Suppressor macrophage (primary cell): ENCODE measurements at places on chromosomes 1 and 21.

- DNase-seq, result no peak
Measured at GRCh38 chr21:44427241-44428120, 27.8 kb upstream of the LRRC3 start.

DNA sequence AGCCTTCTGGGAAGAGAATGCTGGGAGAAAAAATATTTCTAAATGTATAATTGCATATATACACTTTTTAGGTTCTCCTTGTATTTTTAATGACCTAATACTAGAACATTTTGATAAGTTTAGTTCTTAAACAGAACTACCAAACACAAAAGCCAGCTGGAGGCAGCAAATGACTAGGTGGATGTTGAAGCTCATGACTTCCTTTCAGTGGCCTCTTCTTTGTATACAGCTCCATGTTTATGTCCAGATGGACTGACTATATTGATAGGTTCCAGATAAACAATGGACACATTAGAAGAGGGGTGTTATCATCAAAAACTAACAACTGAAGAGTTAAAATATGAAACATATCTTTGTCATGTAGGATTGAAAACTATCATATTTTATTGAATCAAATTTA, 52.5 kb downstream of the LRRC8D start:
- no peak for DNase-seq

DNA sequence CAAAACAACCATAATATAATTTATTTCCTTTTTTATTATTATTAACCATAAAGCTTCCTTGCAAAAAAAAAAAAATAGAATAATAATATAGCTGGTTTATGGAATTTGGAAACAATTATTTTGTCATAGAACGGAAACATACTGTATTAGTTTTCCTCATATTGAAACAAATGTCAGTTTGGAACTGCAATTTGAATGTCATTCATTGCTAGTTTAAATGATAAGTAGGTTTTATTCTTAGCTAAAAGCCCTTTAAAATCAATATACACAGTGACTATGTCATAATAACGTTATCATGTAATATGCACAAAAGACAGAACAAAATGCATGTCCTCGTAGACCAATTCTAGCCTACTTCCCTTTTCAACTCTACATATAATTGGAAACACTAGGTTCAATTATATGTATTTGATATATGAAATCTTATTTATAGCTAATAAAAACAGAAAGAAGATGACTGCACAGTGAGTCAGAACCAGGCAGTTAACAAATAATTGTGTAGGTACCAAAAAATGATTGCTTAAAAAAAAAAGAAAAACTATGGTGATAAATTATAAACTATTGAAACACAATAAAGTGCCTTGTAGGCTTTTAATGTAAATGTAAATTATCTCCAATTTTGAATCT, 85.2 kb upstream of the EXO1 start:
- no peak for DNase-seq

- DNase-seq, result no peak
Measured at GRCh38 chr1:39076127-39076798, 50.1 kb downstream of the NDUFS5 start.

DNA sequence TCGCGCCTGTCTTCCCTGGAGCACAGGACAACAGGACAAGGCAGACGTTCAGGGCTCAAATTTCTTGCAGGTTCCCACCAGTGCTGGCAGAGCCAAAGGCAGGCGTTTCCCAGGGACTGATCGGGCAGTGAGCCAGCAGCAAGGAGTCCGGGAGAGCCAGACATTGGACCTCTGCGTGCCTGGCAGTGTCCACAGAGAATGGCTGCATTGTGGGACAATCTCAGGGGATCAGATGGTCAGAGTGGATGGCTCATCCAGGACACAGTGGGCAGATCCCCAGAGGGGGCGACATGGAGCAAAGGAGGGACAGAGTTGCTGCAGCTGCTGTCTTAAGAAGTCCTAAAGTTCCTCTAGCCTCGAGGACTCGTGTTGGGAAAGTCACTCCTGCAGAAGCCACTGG, 4.6 kb downstream of the TMEM63A start:
- DNase-seq, result peak; percentile 81

DNA sequence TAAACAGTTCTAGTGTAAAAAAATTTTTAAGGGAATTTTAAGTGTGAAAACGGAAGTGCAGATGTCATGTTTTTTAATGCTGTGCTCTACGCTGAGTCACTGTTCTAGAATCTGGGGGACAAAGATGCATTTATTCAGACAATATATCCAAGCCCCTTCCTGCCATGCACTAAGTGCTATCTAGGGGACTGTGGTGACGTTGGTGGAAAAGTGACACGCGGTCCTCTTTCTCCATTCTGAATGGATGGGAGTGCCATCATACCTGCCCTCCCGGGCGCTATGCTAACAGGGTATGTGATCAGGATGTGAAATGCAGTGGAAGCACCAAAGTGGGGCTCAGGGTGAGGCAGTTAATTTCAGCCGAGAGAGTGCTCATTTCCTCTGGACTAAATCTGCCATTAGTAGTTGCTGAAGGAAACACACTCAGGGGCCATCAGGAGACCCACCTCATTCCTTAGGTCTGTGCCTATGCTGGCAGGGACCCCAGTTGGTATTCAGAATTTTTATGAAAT, 6.6 kb downstream of the C1orf226 start:
- DNase-seq, result no peak

DNA sequence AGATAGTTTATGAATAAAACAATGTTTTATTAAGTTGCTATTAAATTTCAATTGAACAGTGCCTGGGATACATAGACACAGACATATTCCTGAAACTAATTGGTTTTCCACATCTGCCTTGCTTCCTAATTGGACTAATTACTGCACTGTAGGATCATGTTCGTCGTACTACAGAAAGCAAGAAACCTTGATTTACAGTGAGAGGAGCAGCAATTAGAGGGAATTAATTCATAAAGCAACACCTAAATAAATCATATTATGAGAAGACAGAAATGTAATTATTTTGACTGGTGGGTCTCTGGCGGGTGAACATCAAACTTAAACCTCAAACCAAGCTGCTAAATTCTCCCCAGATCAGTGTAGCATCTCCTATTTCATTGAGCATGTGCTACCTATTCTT, 124.6 kb upstream of the CAMK1G start:
- no peak for DNase-seq

DNA sequence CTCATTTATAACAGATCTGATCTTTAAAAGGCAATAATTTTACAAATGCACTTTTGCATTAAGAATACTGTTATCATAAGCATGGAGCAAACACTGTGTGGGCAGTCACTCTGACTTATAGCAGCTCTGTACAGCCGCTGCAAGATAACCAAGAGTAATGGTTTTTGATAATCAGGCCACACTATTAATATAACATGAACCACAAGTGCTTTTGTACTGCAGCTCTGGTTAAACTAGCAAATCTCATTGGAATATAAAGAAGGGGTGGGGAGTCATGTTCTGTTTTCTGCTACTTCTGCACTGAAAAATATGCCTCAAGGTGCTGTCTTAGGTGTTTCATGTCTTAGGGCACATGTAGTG, 357.4 kb downstream of the LMO4 start:
- no peak for DNase-seq

DNA sequence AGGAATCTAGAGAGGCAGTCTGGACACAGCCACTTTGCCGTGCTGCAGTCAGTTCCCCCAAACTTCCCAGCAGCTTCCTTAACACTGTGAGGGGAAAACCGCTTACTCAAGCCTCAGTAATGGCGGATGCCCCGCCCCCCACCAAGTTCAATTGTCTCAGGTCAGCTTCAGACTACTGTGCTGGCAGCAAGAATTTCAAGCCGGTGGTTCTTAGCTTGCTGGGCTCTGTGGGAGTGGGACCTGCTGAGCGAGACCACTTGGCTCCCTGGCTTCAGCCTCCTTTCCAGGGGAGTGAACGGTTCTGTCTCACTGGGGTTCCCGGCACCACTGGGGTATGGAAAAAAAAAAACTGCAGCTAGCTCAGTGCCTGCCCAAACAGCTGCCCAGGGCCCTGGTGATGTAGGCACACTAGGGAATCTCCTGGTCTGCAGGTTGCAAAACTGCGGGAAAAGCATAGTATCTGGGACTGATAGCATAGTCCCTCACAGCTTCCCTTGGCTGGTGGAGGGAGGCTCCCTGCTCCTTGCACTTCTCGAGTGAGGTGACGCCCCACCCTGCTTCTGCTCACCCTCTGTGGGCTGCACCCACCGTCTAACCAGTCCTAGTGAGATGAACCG, 23.7 kb upstream of the HFM1 start:
- no peak for DNase-seq

DNA sequence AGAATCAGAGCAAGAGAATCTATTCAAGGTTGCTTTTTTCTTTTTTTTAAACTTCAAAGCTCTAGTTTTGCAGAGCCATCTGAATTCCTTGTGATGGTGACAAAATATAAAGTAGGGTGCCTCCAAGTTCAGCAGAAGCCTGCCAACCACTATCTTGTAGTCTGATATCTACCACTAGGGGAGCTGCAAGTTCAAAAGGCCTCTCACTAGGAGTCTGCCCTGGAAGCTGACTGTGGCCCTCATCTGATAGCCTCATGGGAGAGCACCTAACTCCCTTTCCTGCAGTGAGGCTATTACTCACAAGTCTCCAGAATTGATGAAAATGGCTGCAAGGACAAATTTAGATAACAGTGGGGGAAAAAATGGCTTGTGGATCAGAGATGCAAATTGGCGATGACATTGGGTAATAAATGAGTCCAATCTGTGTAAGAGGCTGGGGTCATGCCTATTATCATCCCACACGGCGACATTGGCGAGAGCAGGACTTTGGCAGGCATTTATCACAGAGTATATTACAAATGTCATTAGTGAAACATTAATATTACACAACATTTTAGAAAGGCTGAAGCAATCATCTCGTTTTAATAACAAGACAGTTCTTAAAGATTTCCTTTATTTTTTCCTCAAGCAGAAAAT, 10.7 kb upstream of the ZP4 start:
- peak; percentile 3 for DNase-seq

DNA sequence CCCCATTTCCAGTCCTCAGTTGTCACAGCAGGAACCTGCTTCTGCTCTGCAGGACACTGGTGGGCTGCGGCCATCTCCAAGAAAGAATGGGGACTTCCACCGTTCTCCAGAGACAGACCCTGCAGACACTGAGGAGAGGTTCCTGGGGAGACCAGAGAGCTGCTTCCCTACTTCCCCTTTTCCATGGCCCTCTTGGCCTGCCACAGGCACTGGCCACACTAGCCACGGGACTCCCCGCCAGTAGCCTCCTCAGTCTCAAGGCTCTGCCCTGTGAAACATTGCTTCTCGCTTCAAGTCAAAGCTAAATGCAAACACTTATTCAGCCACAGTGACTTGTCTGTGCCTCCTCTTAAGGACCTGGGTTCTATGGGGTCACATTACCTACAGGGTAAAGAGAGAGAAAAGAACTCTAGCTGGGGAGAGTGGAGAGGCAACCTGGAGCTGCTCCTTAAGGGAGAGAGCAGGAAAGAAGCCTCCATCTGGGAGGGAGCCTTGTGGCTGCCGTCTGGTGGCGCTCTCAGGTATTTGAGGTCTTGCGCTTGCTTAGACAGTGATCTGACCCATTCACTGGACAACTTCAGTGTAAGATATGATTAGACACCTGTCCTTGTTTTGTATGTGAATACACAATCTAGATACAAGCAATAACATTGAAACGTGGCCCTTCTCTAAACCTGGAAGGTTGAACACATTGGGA, 5.4 kb upstream of the SLAMF8 start:
- DNase-seq, result peak; percentile 42

DNA sequence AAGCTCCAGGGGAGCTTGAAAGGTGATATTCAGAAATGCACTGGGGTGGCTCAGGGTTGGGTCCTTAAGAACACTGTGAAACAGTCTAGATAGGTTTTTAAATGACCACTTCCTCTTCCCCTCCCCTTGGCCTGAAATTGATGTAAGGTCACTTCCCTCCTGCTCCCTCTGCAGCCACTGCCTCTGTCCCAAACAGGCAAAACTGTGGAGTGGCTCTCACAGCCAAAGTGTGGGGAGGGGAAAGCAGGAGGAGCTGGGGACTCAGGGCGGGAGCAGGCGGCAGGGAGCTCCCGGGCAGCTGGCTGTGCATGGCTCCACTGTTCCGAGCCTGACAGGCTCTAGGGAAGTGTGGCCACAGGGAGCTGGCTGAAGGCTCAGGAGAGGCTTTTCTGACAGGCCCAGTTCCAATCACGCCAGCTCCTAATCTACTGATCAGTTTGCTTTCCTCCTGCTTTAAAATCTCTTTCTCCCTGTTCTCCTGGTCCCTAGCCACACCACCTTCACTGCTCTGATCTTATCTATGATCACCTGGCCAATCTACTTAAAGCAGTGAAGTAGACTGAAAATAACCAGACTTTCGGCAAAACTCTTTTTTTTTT, 5.1 kb upstream of the CSRP1 start:
- DNase-seq, result peak; percentile 76

GRCh38 chr1:31072304-31072746, 6.8 kb upstream of the PUM1 start:
- no peak for DNase-seq

- peak; percentile 21 for DNase-seq
Measured at GRCh38 chr1:23118957-23119792, 49.5 kb downstream of the LUZP1 start.
